Hindlimb muscle (tissue), 1 donor: ENCODE measurements at places on chromosomes 1 and 21. TPM values are rescaled to one million over a fixed set of nuclear protein-coding genes. Genes with fewer than 3 reads are reported as not detected.

GUCA2B gene
- not detected for polyA plus RNA-seq

TMPRSS15 gene
- polyA plus RNA-seq: 0.89 TPM

SCAMP3 gene
- polyA plus RNA-seq: 46.5 TPM

MEX3A gene
- 22.5 TPM for polyA plus RNA-seq

ENAH gene
- 148 TPM for polyA plus RNA-seq

MYOM3 gene
- polyA plus RNA-seq: 458 TPM

LCE3B gene
- not detected for polyA plus RNA-seq

SMYD2 gene
- 58.2 TPM for polyA plus RNA-seq

NTRK1 gene
- polyA plus RNA-seq: 1.1 TPM

SERPINC1 gene
- 0.12 TPM for polyA plus RNA-seq

HPDL gene
- 1.8 TPM for polyA plus RNA-seq

MKNK1 gene
- polyA plus RNA-seq: 34.1 TPM

AQP10 gene
- not detected for polyA plus RNA-seq

PLA2G2A gene
- polyA plus RNA-seq: 3.6 TPM

DISP1 gene
- 9.7 TPM for polyA plus RNA-seq

HOOK1 gene
- 4.1 TPM for polyA plus RNA-seq

B4GALT2 gene
- polyA plus RNA-seq: 41.5 TPM
